ENCODE measurements at places on chromosomes 7 and 10.

DNA sequence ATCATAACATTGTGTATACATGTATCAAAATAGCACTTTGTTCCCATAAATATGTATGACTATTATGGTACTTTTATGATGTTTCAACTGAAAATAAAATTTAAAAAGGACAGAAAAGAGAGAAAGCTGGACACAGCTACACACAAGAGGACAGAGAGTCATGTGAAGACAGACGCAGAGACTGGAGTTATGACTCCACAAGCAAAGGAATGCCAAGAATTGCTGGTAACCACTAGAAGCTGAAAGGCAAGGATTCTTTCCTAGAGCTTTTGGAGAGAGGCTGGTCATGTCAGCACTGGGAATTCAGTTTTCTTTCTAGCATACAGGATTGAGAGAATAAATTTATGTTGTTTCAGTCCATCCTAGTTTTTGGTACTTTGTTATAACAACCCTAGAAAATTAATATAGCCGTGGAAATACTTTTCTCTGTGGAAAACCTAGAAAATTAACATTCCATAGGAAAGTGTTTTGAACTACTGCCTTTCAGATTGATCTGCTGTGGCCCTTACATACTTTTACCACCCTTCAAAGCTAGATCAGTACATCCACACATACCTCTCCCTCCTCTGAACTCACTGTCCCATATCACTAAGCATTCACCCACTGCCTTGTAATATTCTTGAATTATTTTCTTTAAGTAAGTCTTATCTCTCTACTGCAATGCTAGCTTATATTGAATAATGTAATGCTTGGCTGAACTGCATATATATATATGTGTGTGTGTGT is 575.3 kb downstream of the IPMK start:
- no peak for DNase-seq

DNA sequence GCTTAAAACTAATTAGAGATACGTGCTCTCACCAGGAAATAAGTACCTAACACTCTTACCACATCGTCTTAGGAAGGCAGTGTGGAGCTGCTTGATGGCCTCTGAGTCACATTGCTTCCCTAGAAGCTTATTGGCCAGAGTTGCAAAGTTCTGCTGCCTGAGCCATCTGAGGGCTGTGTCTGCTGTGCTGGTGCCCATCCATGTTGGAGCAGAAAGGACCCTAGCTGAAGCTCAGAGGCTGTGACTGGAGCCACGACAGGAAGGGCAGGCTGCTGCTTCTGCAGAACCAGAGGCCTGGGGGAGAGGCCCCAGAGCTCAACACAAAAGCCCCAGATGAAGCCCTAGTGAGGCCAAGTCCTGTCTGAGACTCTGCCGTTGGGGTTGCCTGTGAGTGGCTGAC is 64.8 kb upstream of the IGFBP3 start:
- DNase-seq, result no peak

DNA sequence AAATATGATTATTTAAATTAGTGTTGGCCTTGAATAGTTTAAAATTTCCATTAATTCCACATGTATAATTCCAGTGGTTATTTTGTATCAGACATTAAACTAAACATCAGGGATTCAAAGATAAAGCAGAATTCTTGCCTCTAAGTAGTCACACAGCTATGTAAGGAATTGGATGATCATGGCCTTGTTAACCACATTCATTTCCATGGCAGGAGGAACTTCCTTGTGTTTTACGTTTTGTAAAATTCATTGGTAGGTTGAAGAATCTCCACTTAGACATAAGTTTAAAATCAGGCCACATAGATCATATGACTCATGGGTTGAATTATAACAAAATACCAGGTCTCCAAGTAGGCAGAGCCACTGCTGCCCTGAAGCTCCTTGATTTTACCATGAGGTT is 289.7 kb downstream of the PLXDC2 start:
- no peak for DNase-seq

DNA sequence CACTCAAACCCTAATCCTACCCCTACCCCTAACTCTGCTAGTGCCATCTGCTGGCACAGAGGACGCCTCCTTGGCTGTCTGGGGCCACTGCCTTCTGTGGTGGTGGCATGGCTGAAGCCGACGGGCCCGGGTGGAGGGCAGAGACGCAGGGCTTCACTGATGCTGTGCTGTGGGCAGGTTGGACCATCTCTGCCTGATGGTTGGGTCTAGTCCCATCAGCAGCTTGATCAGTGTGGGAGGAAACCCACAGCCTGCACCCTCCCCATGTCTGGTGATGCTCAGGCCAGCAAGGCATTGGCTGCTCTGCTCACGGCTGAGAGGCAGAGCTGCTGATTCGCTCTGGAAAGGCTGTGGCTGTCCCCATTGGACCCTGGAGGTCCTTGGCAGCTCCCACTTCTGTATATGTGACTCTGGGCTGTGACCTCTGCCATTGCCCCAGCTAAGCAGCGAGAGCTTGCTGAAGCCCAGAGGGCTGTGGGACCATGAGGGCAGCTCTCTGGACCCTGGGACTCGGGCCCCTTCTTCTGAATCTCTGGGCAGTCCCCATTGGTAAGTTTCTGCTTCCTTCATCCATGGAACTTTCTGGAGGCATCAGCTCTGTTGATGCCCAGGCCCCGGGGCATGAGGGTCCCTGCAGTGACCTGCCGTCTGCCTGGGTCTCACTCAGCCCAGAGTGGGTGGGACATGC is at the start of gene SCART1:
Gene SCART1, plus strand, starts transcription at position 430 of the 688 bp plus-strand sequence. Its CDS starts 53 bp downstream, at position 483.
- DNase-seq, result no peak

DNA sequence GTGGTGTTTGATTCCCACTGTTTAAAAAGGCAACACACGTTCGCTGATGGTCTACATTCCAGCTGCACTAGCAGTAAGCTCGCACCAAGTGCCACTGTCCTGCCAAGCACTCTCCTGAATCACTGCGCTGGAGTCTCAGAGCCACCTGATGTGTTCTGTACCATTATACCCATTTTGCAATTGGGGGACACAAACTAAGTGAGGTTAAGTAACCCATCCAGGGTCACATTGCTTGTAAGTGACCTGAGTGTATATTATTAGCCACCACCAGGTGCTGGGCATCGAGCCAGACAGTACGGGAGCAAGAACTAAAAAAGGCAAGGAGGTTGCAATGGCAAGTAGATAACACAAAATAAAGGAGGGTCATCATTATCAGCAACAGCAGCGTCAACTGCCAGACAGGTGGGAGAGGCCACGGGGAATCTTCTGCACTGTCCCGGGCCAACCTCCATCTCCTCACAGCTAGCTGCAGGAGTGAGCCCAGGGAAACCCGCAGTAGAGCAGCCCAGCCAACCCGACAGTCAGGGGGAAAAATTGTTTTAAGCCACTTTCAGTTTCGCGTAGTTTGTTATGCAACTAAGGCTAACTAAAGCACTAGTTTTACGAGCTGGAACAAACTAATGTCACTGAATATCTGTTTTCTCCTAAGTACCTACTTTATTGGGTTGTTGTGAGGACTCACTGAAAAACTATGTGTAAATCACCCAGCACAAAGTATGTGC is 712 bp upstream of the CPVL start:
- no peak for DNase-seq

Measured in stimulated activated CD4-positive, alpha-beta T cell treated with anti-CD3 and anti-CD28 coated beads, Interleukin-4, amount 100 ng/mL, for 1 hour (primary cell).